ENCODE measurements at places on chromosomes 3 and 15.

GRCh38 chr15:29066838-29067237, 181.1 kb downstream of the APBA2 start:
- no peak for DNase-seq

DNA sequence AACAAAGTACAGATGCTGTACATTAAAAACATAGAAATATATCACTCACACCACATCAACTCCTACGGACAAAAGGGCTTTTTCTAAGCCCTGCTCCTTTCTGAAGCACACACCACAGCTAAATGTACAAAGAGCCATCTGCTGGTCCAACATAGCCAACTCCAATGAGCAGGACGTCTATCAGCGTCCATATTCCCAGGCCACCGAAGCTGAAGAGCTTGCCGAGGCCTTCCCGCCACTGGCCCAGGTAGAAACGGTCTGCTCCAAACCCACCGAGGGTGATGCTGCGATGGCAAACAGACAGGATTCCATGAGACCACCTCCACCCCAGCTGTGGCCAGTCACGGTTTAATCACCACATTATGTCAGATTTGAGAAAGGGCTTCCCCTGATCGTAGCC, 9.8 kb downstream of the TM2D3 start:
- DNase-seq, result no peak

- DNase-seq, result peak; percentile 29
Measured at GRCh38 chr15:59688423-59688781, 718 bp downstream of the BNIP2 start.

GRCh38 chr3:101533603-101533968, 20.6 kb upstream of the SENP7 start:
- no peak for DNase-seq

DNA sequence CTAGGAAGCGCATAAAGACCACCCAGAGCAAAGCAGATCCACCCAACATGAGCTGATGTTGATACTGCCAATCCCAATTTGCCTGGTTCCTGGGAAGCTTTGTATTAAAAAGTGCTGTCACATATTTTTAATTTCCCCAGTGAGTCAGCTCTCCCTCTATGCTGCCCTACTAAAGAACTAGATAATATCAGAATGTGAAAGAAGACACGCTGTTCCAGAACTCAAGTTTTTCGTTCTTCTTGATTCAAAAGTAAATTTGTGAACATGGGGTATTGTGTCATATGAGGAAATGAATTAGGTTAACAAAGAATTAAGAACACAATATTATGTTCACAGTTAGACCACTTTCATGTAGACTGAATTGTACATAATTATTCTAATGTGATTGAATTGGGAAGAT, 734.2 kb upstream of the ALCAM start:
- no peak for DNase-seq
